ENCODE measurements at places on chromosomes 12 and 14. TPM values are rescaled to one million over a fixed set of nuclear protein-coding genes. Genes with fewer than 3 reads are reported as not detected.

Gene DLK1
- total RNA-seq = 1.3 TPM

Gene FSCB
- total RNA-seq = not detected

Gene STAT2
- total RNA-seq = 257 TPM

Gene HNRNPC
- 536 TPM for total RNA-seq

- H3K4me3 ChIP-seq = no peak overlapping the region
- H3K36me3 ChIP-seq = no peaks in the 10 kb centered on the region
- DNase-seq = no peak
- no peaks in the 10 kb centered on the region for H3K4me1 ChIP-seq
These were observed 486.1 kb downstream of the GLT1D1 start for GRCh38 chr12:129339336-129339735.

GRCh38 chr14:105496831-105497591, 6.0 kb downstream of the TEDC1 start:
- no peak overlapping the region for H3K27ac ChIP-seq
- H3K27me3 ChIP-seq = no peaks in the 10 kb centered on the region
- no peak overlapping the region for H3K4me3 ChIP-seq
- DNase-seq = no peak
- no peaks in the 10 kb centered on the region for H3K4me1 ChIP-seq
- no peaks in the 10 kb centered on the region for H3K36me3 ChIP-seq

GRCh38 chr14:33848706-33849454, 102.0 kb downstream of the EGLN3 start:
- no peak overlapping the region for H3K4me3 ChIP-seq
- H3K36me3 ChIP-seq = no peaks in the 10 kb centered on the region
- H3K27ac ChIP-seq = no peak overlapping the region

- no peak overlapping the region for H3K27ac ChIP-seq
- no peaks in the 10 kb centered on the region for H3K36me3 ChIP-seq
- DNase-seq = no peak
- no peaks in the 10 kb centered on the region for H3K27me3 ChIP-seq
- no peak overlapping the region for H3K4me3 ChIP-seq
These were observed 191.7 kb downstream of the BCL11B start for GRCh38 chr14:99080306-99080705.

- H3K4me3 ChIP-seq = no peak overlapping the region
- H3K27ac ChIP-seq = no peak overlapping the region
- no peaks in the 10 kb centered on the region for H3K36me3 ChIP-seq
- no peaks in the 10 kb centered on the region for H3K27me3 ChIP-seq
These were observed 95.3 kb downstream of the BICD1 start for GRCh38 chr12:32201976-32202375.

DNA sequence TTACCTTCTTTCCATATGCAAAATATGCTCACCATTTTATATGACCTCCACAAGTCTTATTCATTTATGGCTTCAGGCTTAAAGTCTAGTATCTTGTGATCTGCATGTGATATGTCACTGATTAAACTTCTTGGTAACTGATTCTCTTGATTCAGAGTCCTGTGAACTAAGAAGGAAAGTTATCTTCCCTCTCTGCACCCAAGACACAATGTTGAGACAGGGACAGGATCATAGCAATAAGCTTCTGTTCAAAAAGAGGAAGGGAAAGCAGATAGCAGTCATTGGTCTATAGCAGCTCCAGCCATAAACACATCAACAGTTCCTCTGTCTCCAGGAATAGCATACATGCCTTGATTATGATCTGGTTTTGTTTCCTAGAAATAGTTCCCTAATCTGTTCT, 103.1 kb downstream of the UNC79 start:
- DNase-seq = no peak
- no peaks in the 10 kb centered on the region for H3K36me3 ChIP-seq
- H3K27ac ChIP-seq = no peak overlapping the region
- no peak overlapping the region for H3K4me3 ChIP-seq
- H3K27me3 ChIP-seq = no peaks in the 10 kb centered on the region

DNA sequence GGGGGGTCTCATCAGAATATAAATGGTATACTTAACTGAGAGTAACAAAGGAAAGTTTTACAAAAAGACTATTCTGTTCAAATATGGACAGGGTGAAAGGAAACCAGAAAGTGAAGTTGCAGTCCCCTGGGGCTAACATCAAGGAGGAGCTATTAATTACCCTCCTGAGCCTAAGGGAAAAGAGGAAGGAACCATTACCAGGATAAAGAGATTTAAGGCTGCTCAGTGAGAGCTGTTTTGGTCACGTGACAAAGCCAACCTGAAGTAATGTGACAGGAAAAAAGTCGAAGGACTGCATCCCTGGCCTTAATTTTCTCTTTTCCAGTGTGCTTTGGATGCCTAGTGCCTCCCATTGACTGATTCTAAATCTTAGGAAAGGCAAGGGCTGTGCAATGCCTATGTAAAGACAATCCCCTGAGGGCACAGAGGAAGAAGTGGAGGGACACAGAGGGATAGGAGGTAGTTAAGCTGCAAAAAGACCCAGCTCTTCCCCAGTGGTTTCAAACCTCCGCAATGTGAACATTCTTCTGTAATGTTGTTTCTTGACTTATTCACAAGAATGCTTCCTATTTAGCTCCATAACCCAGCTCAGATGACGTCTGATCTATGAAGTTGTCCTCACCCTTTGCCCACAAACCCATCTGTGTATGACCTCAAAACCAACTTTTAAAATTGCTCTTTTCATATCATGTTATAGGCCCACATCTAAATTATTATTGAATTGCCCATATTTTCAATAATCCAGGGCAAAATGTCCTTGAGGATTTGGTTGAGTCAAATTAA, 187.7 kb upstream of the DCN start:
- no peak for DNase-seq
- H3K27ac ChIP-seq = no peak overlapping the region
- H3K4me3 ChIP-seq = no peak overlapping the region
- H3K27me3 ChIP-seq = no peaks in the 10 kb centered on the region
- H3K36me3 ChIP-seq = no peaks in the 10 kb centered on the region

GRCh38 chr14:68342216-68342763, 450.6 kb downstream of the ZFP36L1 start:
- H3K27me3 ChIP-seq = no peaks in the 10 kb centered on the region
- no peaks in the 10 kb centered on the region for H3K4me1 ChIP-seq
- no peak for DNase-seq
- H3K36me3 ChIP-seq = no peaks in the 10 kb centered on the region
- H3K27ac ChIP-seq = no peak overlapping the region
- no peak overlapping the region for H3K4me3 ChIP-seq

GRCh38 chr12:58918469-58918844, 1.8 kb downstream of the LRIG3 start:
- peak overlapping the region; percentile 87 for H3K27ac ChIP-seq
- H3K4me3 ChIP-seq = peak overlapping the region; percentile 83
- peaks cover 4% of the 10 kb centered on the region for H3K36me3 ChIP-seq
- H3K4me1 ChIP-seq = peaks cover 26% of the 10 kb centered on the region

DNA sequence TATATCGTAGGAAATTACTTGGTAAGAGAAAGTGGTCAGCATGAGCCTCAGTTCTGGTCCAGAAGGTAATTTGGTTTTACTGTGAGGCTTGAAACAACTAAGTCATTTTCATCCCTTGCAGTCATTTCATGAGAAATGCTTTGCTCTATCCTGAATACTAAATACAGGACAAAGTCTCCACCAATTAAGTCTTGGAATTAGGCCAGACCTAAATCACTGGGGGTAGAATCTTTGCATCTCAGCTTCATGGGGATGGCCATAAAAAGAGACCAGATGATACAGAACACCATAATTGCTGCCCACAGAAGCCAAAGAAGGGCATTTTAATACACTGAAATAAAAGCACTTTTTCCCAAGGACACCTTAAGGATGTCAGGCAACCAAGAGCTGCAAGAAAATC, 277.9 kb upstream of the DCN start:
- no peak overlapping the region for H3K4me3 ChIP-seq
- DNase-seq = no peak
- H3K27me3 ChIP-seq = no peaks in the 10 kb centered on the region
- H3K27ac ChIP-seq = no peak overlapping the region
- H3K36me3 ChIP-seq = no peaks in the 10 kb centered on the region
- H3K4me1 ChIP-seq = no peaks in the 10 kb centered on the region
